ENCODE measurements at places on chromosomes 3 and 15.

GRCh38 chr3:123400169-123400568, 48.7 kb downstream of the ADCY5 start:
- DNase-seq, result no peak

- DNase-seq, result peak; percentile 19
These were observed 25.5 kb downstream of the MCCC1 start for GRCh38 chr3:183073839-183074238.

DNA sequence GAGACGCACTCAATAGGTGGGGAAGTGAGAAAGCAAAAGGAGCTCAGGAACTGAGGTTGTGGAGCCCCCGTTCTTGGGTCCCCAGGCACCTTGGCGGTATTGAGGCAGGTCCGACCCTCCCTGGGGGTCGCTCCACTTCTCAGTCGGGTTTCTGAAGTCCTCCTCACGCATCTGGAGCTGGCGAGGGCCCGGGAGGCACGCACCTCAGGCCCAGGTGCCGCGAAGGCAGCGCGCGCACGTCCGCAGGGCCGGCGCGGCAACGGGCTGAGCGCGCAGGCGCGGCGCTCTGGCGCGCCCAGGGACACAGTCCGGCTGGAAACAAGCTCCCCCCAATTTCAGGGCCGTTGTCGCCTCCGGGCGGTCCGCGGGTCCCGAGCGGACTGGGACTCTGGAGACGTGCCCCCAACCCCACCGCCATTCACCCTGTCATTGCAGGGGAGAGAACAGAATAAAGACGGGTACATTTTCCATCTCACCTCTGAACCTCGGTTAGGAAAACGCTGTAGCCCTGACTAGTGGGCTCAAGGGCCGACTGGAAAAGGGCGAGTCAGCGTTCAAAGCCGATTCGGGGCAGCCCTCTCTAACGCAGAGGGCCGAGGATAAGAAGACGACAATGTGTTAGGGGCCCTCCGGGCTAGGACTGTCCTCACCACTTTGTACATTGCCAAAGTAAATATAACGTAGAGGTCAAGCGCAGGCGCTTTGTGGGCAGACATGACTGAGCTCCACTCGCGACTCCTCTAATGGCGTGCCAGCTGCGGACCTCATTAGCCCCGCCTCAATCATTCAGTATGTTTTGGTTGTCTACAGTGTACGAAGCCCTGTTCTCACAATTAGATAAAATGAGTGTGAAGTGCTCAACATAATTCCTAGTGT, at the start of gene ZNF770:
TSS of gene ZNF770 (minus strand) at position 261 of the 876 bp plus-strand sequence. CDS start 4,853 bp downstream, outside the sequence.
- DNase-seq, result peak; percentile 88

DNA sequence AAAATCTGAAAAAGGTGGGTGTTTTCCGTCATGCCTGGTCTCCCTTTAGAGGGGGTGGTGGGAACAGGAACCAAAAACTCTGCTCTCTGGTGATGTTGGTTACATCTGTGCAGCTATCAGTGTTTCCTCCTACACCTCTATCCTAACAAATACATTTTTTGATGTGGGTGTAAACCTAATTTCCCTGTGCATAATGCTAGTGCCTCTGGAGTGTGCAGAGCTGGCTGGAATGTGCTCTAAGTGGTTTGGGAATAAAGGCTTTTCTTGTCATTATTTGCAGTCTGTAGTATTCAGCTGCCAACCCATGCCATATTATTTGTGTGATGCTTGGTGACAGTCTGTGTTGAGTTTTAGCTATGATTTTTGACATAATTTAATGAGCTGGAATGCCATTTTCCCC, 547.6 kb downstream of the NLGN1 start:
- no peak for DNase-seq

- DNase-seq, result peak; percentile 44
These were observed 84.6 kb downstream of the ZBTB20 start for GRCh38 chr3:115062412-115062956.

- DNase-seq, result peak; percentile 97
These were observed 65.6 kb downstream of the SYNPR start for GRCh38 chr3:63343674-63344073.

GRCh38 chr3:42526616-42527367, 24.3 kb downstream of the VIPR1 start:
- DNase-seq, result no peak

DNA sequence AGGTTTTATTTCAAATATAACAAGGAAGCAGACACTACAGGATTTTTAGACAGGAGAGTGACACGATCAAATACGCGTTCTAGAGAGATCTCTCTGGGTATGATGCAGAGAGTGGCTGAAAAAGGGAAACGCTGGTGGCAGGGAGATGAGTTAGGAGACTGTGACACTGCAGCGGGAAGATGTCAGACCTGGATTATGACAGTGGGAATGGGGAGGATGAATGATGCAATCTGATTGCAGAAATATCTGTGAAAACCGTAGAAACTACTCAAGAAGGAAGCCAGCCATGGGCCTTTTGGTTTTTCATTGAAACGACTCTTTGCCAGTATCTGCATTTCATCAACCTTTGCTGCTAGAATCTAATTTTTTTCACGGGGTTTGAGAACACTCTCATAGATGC, 157.9 kb downstream of the FAM43A start:
- no peak for DNase-seq

- DNase-seq, result no peak
These were observed 12.6 kb upstream of the ADPGK start for GRCh38 chr15:72796210-72796514.

- DNase-seq, result no peak
These were observed 297.2 kb downstream of the FHIT start for GRCh38 chr3:60954048-60954447.

GRCh38 chr3:102226463-102226862, 208.4 kb upstream of the ZPLD1 start:
- DNase-seq, result no peak
